ENCODE measurements at places on chromosomes 3 and 15.

DNA sequence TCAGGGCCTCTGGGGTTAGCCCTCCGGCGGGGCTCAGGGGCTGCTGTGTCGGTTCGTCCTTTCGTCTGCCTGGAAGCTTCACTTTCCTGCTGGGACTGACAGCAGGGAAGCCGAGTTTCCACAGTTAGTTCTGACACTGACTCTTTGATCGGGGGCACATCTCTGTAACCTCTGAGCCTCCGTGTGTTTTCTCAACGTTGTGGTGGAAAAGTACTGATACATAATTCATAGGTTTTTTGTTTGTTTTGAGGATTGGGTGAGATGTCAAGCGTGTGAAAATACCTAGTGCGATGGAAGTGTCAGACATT, 481 bp downstream of the AP4E1 start:
- peak; percentile 16 for DNase-seq

- no peak for DNase-seq
Observed at GRCh38 chr3:48598323-48599076, 3.4 kb upstream of the COL7A1 start.

- DNase-seq, result no peak
Observed at GRCh38 chr3:159191447-159191846, 389.6 kb downstream of the MFSD1 start.

GRCh38 chr3:32340039-32340438, 51.6 kb upstream of the CMTM7 start:
- DNase-seq, result peak; percentile 51

DNA sequence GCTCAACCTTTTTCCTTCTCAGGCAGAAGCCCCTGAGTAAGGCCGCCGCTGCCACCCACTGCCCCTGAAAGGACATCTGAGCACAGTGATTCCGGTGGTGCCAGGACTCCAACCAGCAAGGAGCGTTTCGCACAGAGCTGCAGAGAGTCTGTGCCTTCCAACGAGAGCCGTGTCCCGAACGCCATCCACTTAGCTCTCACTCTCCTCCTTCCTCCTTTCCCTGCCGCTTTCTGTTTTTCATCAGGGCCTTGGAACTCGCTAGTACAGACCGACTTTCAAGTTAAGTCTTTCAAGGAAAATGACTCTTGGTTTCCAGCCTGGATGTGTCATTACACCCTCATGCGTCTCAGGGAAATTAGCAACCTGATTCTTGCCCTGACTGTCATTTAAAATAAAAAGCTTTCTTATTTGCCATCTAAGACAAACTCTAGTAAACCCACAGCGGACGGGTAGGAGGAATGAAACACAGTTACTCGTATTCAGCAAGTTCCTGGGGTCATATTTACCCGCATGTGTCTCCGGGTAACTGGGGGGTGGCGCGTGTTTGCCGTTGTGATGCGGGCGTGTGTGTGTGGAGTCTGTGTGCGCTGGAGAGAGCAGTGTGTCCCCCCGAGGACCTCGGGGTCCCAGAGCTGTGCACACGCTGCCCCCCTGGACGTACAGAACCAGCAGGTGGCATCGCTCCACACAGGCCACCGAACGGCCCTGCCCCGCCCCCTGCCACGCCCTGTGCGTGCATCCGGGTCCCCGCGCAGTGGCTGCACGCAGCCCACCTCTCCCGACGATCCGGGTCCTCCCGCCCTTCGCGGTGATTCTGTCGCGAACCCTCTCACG, 30.4 kb upstream of the ALDH1A3 start:
- peak; percentile 47 for DNase-seq

DNA sequence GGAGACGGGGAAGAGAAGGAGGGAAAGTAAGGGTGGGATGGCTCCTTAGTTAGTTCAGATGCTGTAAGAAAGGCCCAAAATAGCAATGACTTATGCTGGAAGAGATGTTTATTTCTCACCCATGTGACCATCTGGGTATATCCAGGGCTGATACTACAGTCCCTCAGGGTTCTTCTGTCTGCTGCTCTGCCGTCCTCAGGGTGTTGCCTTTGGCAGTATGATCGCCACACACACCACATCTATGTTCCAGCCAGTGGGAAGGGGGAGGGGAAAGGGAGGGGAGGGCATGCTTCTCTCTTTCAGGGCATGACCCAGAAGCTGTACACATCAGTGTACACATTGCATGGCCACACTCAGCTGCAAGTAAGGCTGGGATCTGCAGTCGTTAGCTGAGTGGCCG, 10.2 kb downstream of the CD276 start:
- no peak for DNase-seq

DNA sequence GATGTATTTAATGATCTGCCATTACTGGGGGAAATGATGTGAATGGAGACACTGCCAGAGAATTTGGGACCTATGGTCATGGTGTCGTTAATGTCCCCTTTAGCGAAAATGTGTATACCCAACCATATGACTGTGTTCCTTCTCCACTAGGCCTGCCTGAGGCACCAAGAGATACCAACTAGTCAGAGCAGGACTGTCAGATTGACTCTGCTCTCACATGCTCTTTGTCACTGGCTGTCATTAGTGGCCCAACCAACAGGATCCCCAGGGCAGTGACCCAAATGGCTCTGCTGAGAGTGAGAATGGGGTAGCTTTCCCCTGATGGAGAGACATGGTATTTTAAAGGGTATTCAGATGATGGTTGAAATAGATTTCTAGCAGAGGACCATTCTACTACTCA, 2.8 kb downstream of the TAGLN3 start:
- no peak for DNase-seq

- no peak for DNase-seq
Observed at GRCh38 chr3:15427981-15428380, 583 bp downstream of the EAF1 start.

- no peak for DNase-seq
Observed at GRCh38 chr15:62825191-62825590, 217.4 kb upstream of the TPM1 start.

- DNase-seq, result no peak
Observed at GRCh38 chr3:31530039-31530959, 2.4 kb upstream of the STT3B start.

- no peak for DNase-seq
Observed at GRCh38 chr3:21645121-21645897, 105.7 kb downstream of the ZNF385D start.

GRCh38 chr3:138964264-138964663, 17.2 kb downstream of the FOXL2NB start:
- no peak for DNase-seq

DNA sequence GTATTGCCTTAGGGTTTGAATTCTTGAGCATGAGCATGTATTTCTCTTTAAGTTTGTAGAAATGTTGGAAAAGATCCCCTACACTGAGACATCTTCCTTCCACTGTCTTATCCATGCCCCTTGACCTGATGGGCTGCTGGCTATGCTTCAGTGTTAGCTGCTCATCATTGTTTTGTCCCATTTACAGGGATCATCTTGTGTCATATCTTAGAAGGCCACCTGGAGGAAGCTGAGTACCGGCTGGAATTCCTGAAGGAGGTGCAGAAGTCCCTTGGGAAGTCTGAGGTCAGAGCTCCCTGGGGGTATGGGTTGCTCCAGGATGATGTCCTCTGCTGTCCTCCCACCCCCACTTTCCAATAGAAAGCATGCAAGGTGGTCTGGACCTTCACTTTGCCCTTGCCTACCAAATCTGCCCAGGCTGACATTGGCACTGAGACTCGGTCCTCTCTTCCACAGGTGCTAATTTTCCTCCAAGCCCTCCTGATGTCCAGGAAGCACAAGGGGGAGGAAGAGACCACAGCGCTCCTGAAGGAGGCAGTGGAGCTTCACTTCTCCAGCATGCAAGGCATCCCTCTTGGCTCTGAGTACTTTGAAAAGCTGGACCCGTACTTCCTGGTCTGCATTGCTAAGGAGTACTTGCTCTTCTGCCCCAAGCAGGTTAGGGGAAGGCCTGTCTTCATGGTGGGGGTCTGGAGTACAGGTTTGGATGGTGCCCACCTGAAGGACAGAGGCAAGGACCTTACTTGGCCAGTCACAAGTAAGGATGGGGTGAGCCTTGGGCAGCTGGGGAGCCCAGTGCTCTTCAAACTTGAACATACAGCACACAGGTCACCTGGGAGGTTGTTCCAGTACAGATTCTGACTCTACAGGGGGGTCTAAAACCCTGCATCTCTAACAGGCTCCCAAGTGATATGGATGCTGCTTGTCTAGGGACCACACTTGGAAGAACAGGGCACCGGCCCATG, 17.7 kb downstream of the TTC21A start:
- DNase-seq, result no peak

GRCh38 chr3:48476426-48477053, 27.4 kb downstream of the SHISA5 start:
- DNase-seq, result peak; percentile 80

- no peak for DNase-seq
Observed at GRCh38 chr3:181919375-181919774, 207.7 kb downstream of the SOX2 start.

- DNase-seq, result no peak
Observed at GRCh38 chr15:49628379-49628778, 7.5 kb downstream of the DTWD1 start.

DNA sequence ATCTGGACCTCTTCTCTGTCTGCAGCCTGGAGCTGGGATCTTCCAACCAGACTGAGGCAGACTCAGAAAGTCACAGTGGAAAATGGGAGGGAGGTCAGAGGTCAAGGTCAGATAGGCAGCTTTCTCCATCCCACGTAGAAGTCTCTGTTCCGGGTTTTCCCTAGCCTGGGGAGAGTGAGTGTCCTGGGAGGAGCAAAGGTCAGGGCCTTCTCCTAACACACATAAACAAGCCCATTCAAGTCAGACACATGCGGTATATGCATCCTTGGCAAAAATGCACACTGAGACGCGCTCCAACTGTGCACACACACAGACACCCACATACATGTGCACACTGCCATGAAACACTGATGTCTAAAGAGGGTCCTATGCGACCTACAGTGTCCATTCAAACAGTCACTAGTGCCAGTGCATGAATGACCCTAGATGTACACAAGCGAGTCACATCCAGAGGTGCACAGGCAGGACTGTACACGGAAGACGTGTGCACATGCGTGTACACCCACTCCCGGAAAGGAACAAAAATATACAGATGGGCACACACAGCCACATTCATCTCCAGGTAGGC, 681 bp downstream of the TWF2 start:
- no peak for DNase-seq

- DNase-seq, result no peak
Observed at GRCh38 chr15:80105595-80105994, 46.1 kb downstream of the ZFAND6 start.

GRCh38 chr15:90582553-90582952, 52.8 kb downstream of the CRTC3 start:
- no peak for DNase-seq
